Sigmoid colon (tissue), 7 donors: ENCODE measurements at places on chromosomes 12 and 14. TPM values are rescaled to one million over a fixed set of nuclear protein-coding genes. Genes with fewer than 3 reads are reported as not detected.

- peaks cover 4% of the 10 kb centered on the region for H3K36me3 ChIP-seq
- DNase-seq: no peak
- no peaks in the 10 kb centered on the region for H3K4me1 ChIP-seq
- no peaks in the 10 kb centered on the region for H3K27me3 ChIP-seq
- no peak overlapping the region for H3K4me3 ChIP-seq
These were observed 38.1 kb upstream of the C12orf50 start for GRCh38 chr12:88067301-88067700.

DNA sequence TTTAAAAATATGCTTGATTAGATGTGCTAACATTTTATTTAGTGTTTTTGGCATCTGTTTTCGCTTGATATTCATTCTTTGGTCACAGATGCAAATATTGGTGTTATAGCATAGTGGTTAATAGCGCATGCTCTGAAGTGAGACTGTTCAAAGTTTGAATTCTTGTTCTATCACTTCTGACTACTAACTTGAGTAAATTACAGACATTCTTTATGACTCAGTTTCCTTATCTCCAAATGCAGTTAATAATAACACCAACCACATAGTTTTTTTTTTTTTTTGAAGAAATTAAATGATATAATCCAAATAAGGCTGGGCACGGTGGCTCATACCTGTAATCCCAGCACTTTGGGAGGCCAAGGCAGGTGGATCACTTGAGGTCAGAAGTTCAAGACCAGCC lies 81.0 kb downstream of the TMX1 start:
- H3K27me3 ChIP-seq: no peaks in the 10 kb centered on the region
- no peaks in the 10 kb centered on the region for H3K36me3 ChIP-seq
- H3K27ac ChIP-seq: no peak overlapping the region
- no peak for DNase-seq
- H3K4me3 ChIP-seq: no peak overlapping the region
- H3K4me1 ChIP-seq: peaks cover 23% of the 10 kb centered on the region

DNA sequence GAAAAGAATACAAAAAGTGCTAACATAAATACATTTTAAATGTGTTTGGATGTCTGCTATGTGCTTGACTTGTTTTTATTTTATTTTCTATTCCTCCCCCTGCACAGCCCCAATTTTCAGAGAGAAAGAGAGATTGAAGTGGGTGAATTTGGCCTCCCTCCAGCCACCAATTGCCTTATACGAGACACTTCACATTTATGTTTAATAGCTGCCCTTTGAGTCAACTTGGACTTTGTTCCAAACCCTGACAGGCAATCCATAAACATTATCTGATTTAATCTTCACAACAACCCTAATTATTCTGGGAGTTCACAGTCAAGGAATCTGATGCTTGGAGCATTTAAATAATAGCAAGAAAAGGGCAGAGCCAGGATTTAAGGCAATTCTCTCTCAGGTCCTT lies 161.7 kb downstream of the SLC15A4 start:
- H3K27ac ChIP-seq: no peak overlapping the region
- no peaks in the 10 kb centered on the region for H3K27me3 ChIP-seq
- no peak overlapping the region for H3K4me3 ChIP-seq
- H3K36me3 ChIP-seq: no peaks in the 10 kb centered on the region
- no peak for DNase-seq
- H3K4me1 ChIP-seq: no peaks in the 10 kb centered on the region

GRCh38 chr14:23286902-23287479 lies 1.1 kb upstream of the HOMEZ start:
- H3K4me3 ChIP-seq: peak overlapping the region; percentile 73
- H3K27ac ChIP-seq: peak overlapping the region; percentile 100
- peaks cover 18% of the 10 kb centered on the region for H3K4me1 ChIP-seq

GRCh38 chr12:84913129-84913515 lies 523 bp upstream of the SLC6A15 start:
- no peaks in the 10 kb centered on the region for H3K36me3 ChIP-seq
- no peaks in the 10 kb centered on the region for H3K27me3 ChIP-seq
- DNase-seq: no peak
- no peak overlapping the region for H3K4me3 ChIP-seq
- peaks cover 20% of the 10 kb centered on the region for H3K4me1 ChIP-seq

DNA sequence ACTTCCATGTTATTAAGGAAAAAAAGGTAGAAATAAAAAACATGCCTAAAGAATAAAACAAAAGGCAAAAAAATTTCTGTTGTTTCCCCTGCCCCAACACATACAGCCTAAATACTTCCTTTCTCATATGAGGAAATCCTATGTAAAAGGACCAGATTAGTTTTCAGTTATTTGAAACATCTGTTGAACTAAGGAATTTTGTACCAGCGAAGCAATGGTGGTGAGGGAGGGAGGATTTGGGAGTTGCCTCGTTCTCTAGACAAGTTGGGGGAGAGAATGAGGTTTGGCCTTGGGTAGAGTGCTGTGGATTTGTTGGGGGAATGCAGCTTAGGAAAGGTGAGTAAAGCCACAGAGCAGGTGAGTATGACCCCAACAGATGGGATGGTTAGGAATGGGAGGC lies 141.5 kb upstream of the RFLNA start:
- DNase-seq: no peak
- no peaks in the 10 kb centered on the region for H3K36me3 ChIP-seq
- H3K4me3 ChIP-seq: no peak overlapping the region
- H3K27me3 ChIP-seq: no peaks in the 10 kb centered on the region
- H3K4me1 ChIP-seq: no peaks in the 10 kb centered on the region

DNA sequence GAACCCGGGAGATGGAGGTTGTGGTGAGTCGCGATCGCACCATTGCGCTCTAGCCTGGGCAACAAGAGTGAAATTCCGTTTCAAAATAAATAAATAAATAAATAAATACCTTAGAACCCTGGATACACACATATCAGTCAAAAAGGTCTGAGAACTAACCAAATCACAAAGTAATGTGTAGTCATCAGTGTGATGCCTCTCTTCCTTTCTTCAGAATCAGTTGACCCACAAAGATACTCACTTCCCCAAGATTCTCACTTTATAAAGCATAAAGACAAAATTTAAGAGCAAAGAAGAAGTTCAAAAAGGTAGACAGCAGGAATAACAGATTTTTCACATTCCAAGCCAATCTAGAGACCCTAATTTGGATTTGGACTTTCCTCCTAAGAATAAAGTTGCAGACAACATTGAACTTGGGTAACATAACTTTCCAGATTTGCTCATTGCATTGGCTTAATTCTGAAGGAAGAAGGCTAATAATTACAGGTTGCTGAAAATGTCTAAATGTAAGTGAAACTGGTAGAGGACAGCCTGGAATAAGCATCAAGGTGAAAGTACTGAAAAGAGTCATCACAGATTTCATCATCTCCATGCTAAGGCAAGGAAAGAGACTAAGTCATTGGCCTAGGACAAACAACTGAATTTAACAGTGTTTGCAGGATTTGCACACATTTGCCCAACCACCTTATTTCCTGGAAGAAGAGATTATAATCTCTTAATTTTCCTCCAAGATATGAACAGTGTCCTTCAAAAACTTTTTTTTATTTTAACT lies 17.4 kb downstream of the TMED10 start:
- no peaks in the 10 kb centered on the region for H3K27me3 ChIP-seq
- DNase-seq: no peak
- no peak overlapping the region for H3K4me3 ChIP-seq
- no peak overlapping the region for H3K27ac ChIP-seq
- H3K4me1 ChIP-seq: peaks cover 17% of the 10 kb centered on the region

DNA sequence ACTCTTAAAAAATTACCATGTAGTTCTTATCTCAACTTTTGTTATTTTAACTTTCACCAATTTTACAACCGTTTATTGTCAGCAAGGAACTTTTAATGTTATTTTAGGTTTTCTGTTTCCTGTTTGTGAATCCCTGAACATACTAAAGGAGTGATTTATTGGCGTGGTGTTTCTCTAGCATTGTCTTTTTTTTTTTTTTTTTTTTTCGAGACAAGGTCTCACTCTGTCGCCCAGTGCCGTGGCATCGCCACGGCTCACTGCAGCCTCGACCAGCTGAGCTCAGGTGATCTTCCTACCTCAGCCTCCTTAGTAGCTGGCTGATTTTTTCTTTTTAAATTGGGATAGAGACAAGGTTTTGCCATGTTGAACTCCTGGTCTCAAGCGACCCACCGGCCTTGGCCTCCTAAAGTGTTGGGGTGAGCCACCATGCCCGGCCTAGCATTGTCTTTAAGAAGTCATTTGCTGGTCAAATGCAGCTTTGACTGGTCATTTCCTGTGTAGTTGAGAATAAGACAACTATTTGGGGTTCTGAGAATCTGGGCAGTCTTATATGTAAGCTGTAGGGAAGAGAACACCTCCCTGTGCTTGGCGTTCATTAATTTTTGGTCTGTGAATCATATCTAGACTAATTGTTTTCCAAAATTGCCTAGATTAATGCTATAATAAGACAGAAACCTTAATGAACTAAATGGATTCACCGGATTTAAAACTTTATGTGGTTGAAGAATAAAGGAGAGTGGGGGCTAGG lies 2.1 kb downstream of the WASHC4 start:
- H3K27me3 ChIP-seq: no peaks in the 10 kb centered on the region
- H3K27ac ChIP-seq: peak overlapping the region; percentile 30
- no peak overlapping the region for H3K4me3 ChIP-seq
- peaks cover 26% of the 10 kb centered on the region for H3K36me3 ChIP-seq

- H3K4me1 ChIP-seq: peaks cover 11% of the 10 kb centered on the region
- H3K27ac ChIP-seq: no peak overlapping the region
- H3K27me3 ChIP-seq: no peaks in the 10 kb centered on the region
- no peak for DNase-seq
These were observed 6.3 kb downstream of the GLI1 start for GRCh38 chr12:57465747-57466505.

DNA sequence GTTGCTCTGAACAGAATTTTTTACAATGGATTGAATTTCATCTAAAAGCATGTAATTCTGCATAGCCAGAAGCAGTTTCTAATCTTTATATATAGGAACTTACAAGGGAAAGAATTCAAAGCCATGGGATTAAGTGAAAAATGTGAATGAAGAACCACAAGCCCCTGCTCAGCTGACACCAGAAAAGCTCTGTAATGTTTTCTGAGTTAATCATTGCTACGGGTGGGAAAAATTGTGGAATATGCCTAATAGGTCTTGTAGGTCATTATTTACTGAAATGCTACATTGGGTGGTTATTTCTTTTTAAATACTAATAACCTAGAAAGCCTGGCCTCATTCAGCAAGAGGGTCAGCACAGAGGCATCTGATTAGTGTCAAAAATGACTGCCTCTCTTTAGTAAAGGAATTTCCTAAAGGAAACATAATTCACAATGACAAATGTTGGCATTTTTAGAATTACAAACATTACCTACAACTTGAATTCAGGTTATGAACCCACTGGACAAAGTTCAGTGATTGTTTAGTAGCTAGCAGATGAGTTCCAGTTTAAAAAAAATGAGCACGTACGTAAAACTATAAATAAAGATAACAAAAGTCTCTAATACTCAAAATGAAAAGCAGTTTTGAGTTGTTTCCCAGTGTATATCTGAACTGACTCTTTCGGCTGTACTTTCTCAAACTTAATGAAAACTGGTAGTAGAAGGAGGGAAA lies 75.3 kb downstream of the BMP4 start:
- DNase-seq: no peak
- H3K27ac ChIP-seq: no peak overlapping the region
- H3K4me3 ChIP-seq: no peak overlapping the region
- H3K36me3 ChIP-seq: no peaks in the 10 kb centered on the region

GRCh38 chr14:89747126-89747525 lies 207.4 kb downstream of the EFCAB11 start:
- DNase-seq: no peak
- no peaks in the 10 kb centered on the region for H3K27me3 ChIP-seq
- no peak overlapping the region for H3K27ac ChIP-seq
- no peaks in the 10 kb centered on the region for H3K4me1 ChIP-seq
- no peaks in the 10 kb centered on the region for H3K36me3 ChIP-seq
- no peak overlapping the region for H3K4me3 ChIP-seq

DNA sequence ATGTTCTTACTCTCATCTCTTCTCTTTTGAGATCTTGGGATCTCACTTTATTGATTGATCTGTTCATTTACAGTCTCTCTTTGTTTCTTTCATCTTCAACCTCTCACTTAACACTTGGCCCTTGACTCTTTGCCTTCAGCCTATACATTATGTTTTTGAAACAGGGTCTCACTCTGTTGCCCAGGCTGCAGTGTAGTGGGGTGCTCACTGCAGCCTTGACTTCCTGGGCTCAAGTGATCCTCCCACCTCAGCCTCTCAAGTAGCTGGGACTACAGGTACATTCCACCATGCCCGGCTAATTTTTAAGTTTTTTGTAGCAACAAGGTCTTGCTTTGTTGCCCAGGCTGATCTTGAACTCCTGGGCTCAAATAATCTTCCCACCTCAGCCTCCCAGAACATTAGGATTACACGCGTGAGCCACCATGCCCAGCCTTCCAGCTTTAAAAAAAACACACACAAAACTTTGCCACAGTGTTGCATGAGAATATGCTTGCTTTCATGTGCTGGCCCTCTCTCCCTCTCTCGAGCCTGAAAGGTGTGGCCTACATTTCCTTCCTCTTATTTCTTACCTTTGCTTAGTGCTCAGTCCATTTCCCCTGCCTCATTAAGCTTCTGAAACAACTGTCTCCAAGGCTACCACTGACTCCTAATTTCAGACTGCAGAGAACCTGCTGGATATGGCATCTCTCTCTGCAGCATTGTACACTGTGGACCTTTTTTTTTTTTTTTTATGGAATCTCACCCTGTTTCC lies 9.9 kb downstream of the DIP2B start:
- no peak overlapping the region for H3K27ac ChIP-seq
- H3K4me3 ChIP-seq: no peak overlapping the region
- no peaks in the 10 kb centered on the region for H3K36me3 ChIP-seq

DNA sequence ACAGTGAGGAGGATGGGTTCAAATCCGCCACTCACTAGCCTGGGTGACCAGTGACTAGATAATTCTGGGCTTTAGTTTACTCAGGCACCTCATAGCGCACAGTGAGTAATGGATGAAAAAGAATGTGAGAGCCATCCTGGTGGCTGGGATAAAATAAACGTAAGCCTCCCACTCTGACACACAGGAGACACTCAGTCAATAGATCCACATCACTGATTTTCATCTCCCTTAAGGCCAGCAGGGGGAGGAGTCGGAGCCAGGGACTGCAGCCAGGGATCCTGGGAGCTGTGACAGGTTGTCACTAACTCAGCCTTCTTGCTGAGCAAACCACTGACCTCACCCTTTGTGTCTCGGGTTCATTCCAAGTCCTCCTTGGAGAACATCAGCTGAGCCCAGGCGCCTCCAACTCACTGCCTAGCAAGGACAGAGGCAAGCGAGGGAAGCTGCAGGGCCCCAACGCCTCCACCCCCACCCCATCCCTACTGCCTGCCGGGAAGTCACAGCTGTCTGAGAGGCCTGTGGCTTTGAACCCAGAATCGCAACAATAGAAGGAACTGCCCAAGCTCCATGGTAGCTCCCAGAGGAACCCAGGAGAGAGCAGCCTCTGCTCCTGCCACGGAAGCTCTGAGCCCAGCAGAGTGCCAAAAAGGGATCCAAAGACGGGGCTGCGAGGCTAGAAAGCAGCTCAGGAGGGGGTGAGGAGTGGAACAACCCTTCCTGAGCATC lies 30.7 kb downstream of the PXN start:
- peak overlapping the region; percentile 94 for H3K27ac ChIP-seq
- no peaks in the 10 kb centered on the region for H3K27me3 ChIP-seq
- H3K4me1 ChIP-seq: peaks cover 100% of the 10 kb centered on the region
- no peak overlapping the region for H3K4me3 ChIP-seq
- peak; percentile 97 for DNase-seq

The NKX2-1 gene
- total RNA-seq: not detected

The IFNG-AS1 gene
- total RNA-seq: not detected

The ARHGEF40 gene
- 15.0 TPM for total RNA-seq

The GUCY2C gene
- total RNA-seq: 0.55 TPM

The MTA1 gene
- 44.7 TPM for total RNA-seq

The RIC8B gene
- total RNA-seq: 17.6 TPM

The TAS2R42 gene
- not detected for total RNA-seq

The FICD gene
- 2.9 TPM for total RNA-seq

The C12orf50 gene
- total RNA-seq: not detected

The NANOG gene
- total RNA-seq: under 0.01 TPM

The ANKS1B gene
- total RNA-seq: 32.4 TPM

The TMEM117 gene
- total RNA-seq: 20.1 TPM
